Uterus (tissue), 4 donors: ENCODE measurements at places on chromosomes 11 and 22. TPM values are rescaled to one million over a fixed set of nuclear protein-coding genes. Genes with fewer than 3 reads are reported as not detected.

The SNU13 gene
- 91.8 TPM for total RNA-seq

GRCh38 chr11:121894581-121894980, 221.4 kb downstream of the BLID start:
- DNase-seq = no peak
- H3K36me3 ChIP-seq = no peaks in the 10 kb centered on the region
- H3K27me3 ChIP-seq = no peaks in the 10 kb centered on the region
- H3K27ac ChIP-seq = no peak overlapping the region
- no peak overlapping the region for H3K4me3 ChIP-seq

DNA sequence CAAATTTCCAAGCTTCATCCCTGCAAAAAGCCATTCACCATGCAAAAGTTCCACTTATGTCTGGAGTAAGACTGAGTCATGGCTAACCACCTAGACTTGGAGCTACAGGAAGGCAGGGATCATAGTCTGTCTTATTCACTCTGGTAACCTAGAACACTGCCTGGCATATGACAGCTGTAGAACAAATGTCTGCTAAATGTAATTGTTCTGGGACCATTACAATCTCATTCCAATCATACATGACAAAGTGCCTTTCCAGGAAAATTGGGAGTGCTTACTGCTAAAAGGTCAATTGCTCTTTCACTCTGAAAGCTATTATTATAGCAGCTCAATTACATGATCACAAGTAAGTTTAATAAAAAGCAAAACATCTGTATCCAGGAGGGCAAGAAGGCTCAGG, 99.1 kb upstream of the CHRM4 start:
- peaks cover 8% of the 10 kb centered on the region for H3K4me1 ChIP-seq
- no peak for DNase-seq
- H3K4me3 ChIP-seq = no peak overlapping the region

- no peak overlapping the region for H3K4me3 ChIP-seq
- no peaks in the 10 kb centered on the region for H3K36me3 ChIP-seq
- H3K4me1 ChIP-seq = peaks cover 8% of the 10 kb centered on the region
- no peaks in the 10 kb centered on the region for H3K27me3 ChIP-seq
- H3K27ac ChIP-seq = no peak overlapping the region
- DNase-seq = peak; percentile 66
Measured at GRCh38 chr22:35465109-35465701, 65.3 kb downstream of the MCM5 start.

The OR8G5 gene
- total RNA-seq = not detected

DNA sequence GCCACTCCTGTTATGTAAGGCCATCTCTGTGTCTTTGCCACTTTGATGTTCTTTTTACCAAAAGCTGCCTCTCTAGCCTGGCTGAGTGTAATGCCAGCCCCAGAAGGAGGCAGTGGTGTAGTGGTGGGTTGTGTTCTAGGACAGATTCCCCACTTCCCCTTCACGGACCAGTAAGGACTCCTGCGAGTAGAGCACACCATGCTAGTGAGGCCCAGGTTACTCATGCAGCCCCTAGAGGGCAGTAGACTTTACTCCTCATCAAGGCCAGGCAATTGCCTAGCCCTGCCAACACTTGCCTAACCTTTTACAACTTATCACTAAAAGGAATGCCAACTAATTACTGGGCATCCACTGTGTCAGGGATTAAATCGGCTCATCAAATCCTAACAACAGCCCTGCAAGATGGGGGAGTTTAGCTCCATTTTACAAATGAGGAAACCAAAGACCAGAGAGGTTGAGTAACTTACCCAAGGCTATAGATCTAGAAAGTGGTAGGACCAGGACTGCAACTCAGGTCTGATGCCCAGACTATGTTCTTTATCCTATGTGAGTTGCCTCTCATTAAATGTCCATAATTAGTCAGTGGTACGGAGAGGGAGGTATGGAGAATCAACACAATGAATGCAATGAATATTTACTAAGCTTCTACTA, 75.3 kb downstream of the APIP start:
- H3K36me3 ChIP-seq = no peaks in the 10 kb centered on the region
- no peaks in the 10 kb centered on the region for H3K4me1 ChIP-seq
- DNase-seq = no peak
- no peak overlapping the region for H3K4me3 ChIP-seq

The KCTD21 gene
- total RNA-seq = 12.4 TPM

GRCh38 chr11:875769-876301, 33.2 kb downstream of the TSPAN4 start:
- H3K27me3 ChIP-seq = no peaks in the 10 kb centered on the region
- H3K4me3 ChIP-seq = no peak overlapping the region
- H3K27ac ChIP-seq = no peak overlapping the region
- no peaks in the 10 kb centered on the region for H3K4me1 ChIP-seq
- no peak for DNase-seq
- no peaks in the 10 kb centered on the region for H3K36me3 ChIP-seq

GRCh38 chr22:38267086-38267485, 5.7 kb downstream of the TMEM184B start:
- no peak overlapping the region for H3K4me3 ChIP-seq
- no peaks in the 10 kb centered on the region for H3K27me3 ChIP-seq
- H3K4me1 ChIP-seq = peaks cover 18% of the 10 kb centered on the region

The PLET1 gene
- total RNA-seq = not detected

GRCh38 chr11:115396533-115396932, 107.7 kb downstream of the CADM1 start:
- no peak overlapping the region for H3K4me3 ChIP-seq
- no peaks in the 10 kb centered on the region for H3K27me3 ChIP-seq
- H3K36me3 ChIP-seq = no peaks in the 10 kb centered on the region
- H3K4me1 ChIP-seq = no peaks in the 10 kb centered on the region

The APOL1 gene
- total RNA-seq = 9.8 TPM

DNA sequence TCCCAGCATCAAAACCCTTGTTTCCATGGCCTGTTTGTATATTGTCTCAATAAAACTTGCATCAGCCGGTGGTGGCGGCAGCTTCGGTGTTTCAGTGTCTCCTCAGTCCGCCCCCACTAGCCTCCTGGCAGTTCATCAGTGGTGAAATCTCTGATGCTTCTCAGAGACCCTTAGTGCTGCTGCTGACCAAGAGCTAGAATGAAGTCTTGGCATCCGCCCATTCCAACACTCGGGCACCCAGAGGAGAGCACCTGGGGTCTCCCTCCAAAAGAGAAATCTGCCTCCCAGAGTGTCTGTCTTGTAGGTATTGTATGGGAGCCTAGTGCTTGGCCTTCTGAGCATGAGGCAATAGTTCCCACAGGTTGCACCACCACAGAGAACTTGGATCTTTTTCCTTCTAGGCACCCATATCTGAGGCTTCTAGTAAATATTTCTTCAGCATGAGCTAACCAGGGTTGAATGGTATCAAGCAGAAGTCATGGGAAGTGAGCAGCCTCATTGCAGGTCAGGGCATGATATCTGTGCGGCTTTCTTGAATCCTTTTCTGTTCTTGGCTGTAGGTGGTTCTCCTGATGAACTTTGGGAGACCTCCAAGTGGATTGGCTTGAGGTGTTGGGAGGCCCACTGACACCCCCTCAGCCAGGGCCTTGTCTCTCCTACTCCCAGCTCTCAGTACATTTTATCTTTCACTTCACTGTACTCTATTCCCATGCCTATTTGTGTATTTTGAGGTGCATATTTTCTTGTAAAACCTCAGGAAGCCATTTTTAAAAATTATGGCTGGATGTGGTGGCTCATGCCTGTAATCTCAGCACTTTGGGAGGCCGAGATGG, 13.2 kb upstream of the AIFM3 start:
- H3K27ac ChIP-seq = peak overlapping the region; percentile 3
- H3K4me3 ChIP-seq = no peak overlapping the region
- H3K27me3 ChIP-seq = no peaks in the 10 kb centered on the region
